ENCODE measurements at places on chromosomes 1 and 21. TPM values are rescaled to one million over a fixed set of nuclear protein-coding genes. Genes with fewer than 3 reads are reported as not detected.

The OR10Z1 gene
- total RNA-seq: not detected

The DIP2A gene
- 26.8 TPM for total RNA-seq

GRCh38 chr1:119808972-119809550 lies 2.2 kb downstream of the REG4 start:
- DNase-seq: peak; percentile 47

DNA sequence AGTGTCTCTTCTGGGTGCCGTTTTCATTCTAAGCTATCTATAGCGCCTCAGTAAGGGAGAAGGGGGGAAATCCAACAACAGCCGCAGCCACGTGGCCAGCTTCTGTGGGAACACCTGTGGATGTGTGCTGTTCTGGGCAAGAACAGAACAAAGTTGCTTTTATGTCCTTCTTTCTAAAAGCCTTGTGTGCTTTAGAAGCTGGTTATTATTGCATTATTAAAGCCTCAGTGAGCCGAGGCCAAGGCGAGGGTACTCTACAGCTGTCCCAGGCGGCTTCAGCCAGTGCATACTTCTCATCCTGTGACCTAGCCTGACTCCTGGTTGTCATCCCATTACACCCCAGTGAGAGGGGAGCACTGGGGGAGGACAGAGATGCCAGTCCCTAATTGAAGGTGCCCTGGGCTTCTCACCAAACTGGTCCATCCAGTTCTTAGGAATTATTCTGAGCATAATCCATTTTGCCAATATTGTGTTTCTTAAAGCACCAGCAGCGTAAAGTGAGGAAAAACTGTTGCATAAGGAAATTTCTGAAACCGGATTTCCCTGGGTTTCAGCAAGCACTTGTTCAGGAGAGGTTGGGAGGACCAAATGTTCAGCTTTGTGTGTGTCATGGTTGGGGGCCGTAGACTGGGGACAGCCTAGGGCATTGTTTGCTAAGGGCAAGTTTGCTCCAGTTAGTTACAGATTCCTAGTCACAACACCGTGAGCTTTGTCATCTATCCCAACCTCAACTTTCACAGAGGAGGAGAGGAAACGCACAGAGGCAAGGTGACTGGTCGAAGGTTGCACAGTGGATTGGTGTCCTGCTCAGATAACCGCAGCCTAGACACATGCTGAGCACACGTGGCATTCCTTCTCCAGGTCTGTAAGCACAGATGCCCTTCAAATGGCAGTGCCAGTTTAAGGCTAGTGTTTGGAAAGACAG lies 61.0 kb upstream of the ATP1A1 start:
- DNase-seq: peak; percentile 15

DNA sequence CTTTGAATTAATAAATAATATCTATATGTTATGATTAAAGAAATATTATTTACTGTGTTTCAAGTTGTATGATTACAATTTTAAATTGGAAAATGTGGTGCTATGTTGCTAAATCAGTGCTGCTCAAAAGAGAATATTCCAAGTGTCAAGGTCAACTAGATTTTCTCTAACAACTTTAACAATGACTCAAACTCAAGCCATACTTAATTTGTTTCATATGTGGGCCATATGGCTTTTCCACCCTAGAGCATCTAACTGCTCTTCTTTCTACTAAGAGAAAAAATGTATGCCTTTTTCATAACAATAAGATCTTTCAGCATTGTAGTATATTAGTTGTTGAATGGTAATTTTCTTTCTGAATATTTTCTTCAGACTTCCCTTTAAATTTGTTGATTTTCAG lies 8.3 kb upstream of the SYT14 start:
- DNase-seq: no peak

The CACHD1 gene
- 14.3 TPM for total RNA-seq

- DNase-seq: no peak
Observed at GRCh38 chr1:222709700-222710153, 2.6 kb downstream of the AIDA start.

DNA sequence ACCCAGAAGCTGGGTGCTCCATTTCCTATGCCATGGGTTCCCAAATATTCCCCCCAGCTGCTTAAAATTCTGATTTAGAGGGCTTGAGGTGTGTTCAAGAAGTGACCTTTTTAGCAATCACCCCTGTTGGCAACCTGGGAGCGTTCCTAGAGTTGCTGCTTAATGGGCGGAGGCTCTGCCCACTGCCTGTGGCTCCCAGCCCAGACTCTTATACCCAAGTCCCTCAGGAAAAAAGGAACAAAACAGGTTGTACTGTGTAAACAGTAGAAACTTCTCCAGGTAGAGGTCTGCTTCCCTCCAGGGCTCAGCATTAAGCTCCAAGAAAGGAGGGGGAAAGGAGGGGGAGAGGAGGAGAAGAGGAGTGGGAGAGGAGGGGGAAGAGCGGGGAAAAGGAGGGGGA lies 14.6 kb upstream of the TENT5C start:
- DNase-seq: no peak
